ENCODE measurements at places on chromosomes 1 and 21.

GRCh38 chr1:37699147-37699546, 6.8 kb downstream of the CDCA8 start:
- no peak for DNase-seq

GRCh38 chr1:18962121-18962721, 5.7 kb upstream of the IFFO2 start:
- no peak for DNase-seq

DNA sequence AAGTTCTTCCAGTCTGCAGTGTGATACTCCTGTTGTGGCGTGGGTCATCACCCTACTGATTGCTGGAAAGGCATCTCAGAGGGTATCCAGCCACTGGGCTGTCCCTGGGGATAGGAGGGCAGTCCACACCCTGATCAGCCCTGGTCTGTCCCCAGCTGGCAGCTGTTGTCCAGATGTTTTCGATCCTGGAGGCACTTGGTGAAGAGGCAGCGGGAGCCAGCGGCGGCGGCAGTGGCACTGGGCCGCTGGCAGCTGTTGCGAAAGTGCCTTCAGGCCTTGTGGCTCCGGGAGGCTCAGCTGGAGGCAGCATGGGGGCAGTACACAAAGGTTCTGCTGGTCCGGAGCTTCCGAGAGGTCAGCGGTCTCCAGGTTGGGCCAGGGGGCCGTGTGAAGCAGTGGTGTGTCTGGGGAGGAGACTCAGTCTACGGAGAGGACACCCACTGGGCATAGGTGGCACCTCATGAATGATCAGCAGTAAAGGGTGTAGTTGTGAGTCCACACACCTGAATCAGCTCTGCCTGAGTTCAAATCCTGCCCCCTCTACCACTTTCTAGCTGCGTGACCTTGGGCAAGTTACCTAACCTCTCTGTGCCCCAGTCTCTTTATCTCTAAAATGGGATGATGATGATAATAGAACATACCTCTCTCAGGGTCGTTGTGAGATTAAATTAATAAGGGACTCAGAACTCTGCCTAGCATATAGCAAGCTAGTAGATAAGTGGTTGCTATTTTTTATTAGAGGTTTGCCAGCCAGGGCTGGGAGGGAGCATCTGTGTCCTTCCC, 6.1 kb downstream of the C1orf167 start:
- DNase-seq = no peak

GRCh38 chr1:40820251-40820797, 36.7 kb downstream of the KCNQ4 start:
- DNase-seq = no peak

DNA sequence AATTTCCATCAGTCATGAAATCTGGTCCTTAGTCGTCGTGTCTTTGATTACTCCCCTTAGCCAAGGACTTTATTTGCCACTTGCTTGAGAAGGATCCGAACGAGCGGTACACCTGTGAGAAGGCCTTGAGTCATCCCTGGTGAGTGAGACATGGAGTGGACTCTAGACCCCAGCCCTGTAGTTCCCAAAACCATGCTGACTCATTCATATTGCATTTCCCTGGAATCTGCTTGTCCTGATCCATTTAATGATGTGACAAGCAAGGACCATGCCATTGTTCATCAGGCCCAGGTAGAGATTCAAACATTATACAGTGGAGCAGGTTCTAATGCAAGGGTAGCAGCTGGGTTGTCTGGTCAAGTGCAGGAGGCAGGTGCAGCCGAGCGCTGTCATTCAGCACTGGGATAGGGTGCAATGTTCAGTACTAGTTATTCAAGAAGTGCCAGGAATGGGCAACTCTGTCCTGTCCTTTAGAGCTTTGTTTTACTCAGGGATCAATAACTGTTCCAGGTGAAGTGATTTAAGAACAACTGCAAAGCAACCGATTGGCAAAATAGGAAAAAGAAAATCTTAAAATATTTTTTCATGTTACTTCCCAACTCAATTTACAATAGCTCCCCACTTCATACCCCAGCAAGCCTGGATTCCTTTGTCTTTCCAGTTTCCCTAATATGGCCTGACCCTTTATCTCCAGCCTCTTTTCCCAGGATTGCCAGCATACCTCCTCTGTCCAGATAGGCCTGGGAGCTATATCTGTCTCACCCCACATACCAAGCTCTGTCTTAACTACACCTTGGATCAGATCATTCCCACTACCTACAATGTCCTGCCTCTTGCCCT, 26.5 kb downstream of the CAMK1G start:
- no peak for DNase-seq

GRCh38 chr1:76303340-76303717, 228.8 kb downstream of the ST6GALNAC3 start:
- DNase-seq = no peak

- DNase-seq = no peak
Observed at GRCh38 chr1:184896000-184896399, 78.3 kb downstream of the NIBAN1 start.

- DNase-seq = no peak
Observed at GRCh38 chr1:180163041-180163440, 8.4 kb downstream of the QSOX1 start.

GRCh38 chr1:86258101-86258500, 101.5 kb upstream of the COL24A1 start:
- DNase-seq = no peak

DNA sequence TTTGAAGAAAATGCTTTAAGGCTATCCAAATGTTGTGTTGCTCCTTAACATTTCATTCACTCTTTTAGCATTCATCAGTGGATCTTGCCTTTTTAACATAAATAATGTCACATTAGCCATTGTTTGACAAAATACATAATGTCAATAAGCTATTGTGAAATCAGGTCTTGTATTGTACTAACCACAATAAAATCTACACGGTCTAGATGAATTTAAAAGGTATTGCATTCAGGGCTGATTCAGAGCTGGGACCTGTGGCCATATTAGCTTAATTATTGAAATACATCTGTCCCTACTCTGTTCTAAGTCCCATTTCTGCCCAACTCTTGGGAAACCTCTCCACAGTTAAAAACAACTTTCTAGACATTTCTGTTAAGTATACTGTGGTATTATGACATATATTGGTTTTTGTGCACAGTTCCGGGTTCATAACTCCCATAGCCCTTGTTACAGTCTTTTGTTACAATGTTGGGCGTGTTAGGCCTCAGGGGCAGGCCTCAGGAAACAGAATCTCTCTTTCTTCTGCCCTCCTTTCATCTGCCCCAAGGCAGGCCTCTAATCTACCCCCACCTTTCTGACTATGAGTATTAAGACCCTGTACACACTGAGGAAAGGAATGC, 44.7 kb upstream of the CITED4 start:
- no peak for DNase-seq

DNA sequence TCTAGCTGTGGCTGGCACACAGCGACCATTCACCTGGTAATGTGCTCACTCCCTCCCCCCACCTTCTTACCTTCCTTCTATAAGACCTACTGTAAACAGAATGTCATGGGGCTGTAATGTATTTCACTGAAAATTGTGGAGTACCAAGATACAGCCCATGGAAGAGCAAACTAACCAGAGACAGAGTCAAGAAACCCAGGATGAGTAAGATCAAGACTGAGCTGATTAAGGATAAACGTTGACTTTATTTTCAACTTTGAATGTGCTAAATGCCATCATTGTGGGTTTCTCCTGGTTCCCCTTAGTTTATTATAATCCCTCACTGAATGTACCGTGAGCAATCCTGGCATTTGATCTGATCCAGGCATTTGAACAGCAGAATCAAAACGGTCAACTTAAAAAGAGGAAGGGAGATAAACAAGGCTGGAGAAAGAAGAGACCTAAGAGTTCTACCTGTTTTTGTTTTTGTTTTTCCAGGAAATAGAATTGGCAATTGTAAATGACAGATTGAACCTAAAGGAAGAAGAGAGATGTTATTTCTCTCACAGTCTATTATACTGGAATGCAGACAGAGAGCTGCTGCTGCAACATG, 16.1 kb upstream of the ATP1B1 start:
- no peak for DNase-seq

DNA sequence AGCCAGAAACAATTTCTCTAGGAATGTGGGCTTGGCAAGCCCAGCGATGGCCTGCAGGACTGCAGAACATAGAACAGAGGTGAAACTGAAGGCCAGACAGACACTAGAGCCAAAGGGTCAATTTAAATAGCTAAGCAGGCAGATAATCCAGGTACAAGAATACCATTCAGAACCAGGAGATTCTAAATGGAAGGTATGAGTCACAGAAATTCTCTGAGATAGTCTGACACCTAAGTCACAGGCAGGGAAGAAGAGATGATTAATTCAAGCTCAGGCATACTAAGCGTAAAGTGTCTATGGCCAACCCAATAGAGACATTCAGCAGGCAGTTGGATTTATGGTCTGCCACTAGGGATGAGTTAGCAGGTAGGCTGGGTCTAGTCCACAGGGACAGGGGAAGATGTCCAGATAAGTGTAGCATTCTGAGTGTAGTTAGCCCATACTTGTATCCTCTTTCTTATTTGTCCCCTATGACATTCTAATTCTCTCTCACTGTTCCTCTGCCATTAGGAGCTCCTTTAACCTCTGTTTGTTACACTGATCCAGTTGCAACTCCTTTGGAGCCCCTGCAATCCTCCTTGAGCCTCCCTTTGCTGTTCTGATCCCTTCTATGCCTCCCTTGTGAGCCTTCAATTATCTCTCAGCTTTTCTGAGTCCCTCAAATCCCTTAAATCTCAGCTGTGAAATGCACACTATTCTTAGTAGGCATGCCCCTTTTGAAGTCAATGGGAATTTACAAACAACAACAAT, 383.8 kb downstream of the LMO4 start:
- DNase-seq = no peak

GRCh38 chr1:12060500-12060899, 2.6 kb upstream of the TNFRSF8 start:
- DNase-seq = no peak

DNA sequence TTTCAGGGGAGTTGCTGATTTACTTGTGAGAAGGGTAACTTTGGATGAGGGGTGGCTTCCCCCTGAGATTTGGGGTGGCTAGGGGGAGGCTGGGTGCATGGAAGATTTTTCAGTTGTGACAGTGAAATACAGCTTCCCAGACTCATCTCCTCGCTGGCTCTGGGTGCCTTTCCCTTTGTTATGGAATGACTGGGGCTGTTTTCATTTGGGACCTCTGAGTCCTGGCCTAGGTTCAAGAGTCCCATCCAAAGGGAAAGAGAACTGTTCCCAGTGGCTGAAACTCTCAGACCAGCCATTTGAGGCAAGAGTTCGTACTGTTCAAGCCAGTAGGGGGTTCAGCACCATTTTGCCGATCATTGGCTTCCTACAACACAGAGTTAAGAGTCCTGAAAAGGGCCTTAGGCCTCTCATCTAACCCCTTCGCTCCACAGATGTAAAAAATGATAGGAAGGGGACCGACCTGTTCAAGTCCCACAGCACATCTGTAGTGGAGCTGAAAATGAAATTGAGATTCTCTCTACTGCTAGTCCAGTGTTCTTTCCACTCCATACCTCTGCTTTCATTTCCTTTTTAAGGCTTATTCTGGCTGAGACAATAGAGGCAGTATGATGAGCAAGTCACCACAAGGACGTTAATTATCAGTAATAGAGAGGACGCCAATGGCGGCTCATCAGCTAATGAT, 958 bp downstream of the DDR2 start:
- DNase-seq = no peak

- no peak for DNase-seq
Observed at GRCh38 chr1:38892976-38893375, 11.6 kb upstream of the GJA9 start.

DNA sequence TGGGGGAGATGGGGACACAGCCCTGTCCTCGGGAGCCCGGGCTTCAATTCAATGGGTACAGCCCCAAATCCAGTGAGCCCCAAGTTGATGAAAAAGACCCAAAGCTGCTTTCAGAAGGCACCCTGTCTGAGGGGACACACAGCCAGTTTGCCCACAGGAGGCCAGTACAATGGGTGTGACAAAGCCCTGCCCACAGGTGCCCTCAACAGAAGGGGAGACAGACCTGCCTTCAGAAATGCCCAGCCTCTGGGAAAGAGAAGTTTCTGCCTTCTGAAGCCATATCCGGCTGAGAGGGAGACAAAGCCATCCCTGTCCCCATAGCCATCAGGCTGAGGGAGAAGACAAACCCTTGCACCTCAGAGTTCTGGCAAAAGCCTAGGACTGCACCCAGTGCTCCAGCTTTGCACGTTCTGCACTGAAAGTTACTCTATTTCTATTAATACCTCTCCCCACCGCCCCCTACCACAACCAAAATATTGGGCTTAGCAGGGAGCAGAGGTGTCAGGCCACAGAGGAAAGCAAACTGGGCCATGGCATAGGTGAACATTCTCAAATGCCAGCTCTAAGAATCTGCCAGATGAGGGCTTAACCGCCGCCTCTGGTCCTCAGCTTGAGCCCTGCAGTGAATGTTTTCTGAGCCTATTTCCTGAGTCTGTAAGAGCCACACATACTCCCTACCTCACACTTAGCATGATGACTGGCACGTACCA, 18.0 kb upstream of the PTAFR start:
- DNase-seq = no peak

DNA sequence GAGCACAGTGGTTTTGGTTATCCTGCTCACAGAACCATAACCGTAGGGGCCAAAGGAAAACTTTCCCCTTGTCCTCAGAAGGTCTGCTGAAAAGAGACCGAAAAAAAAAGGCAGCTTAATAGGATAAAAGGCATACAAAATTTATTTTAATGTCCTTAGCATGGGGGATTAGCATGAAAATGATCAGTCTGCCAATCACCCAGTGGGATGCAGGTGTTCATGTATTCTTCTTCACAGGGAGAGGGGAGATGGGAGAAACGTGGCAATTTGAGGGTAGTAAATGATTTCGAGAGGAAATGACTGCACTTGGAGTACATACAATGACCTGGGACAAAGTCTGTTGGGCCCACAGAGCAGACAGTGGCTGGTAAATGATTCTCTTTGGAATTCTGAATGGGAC, 194.0 kb downstream of the AJAP1 start:
- DNase-seq = no peak

DNA sequence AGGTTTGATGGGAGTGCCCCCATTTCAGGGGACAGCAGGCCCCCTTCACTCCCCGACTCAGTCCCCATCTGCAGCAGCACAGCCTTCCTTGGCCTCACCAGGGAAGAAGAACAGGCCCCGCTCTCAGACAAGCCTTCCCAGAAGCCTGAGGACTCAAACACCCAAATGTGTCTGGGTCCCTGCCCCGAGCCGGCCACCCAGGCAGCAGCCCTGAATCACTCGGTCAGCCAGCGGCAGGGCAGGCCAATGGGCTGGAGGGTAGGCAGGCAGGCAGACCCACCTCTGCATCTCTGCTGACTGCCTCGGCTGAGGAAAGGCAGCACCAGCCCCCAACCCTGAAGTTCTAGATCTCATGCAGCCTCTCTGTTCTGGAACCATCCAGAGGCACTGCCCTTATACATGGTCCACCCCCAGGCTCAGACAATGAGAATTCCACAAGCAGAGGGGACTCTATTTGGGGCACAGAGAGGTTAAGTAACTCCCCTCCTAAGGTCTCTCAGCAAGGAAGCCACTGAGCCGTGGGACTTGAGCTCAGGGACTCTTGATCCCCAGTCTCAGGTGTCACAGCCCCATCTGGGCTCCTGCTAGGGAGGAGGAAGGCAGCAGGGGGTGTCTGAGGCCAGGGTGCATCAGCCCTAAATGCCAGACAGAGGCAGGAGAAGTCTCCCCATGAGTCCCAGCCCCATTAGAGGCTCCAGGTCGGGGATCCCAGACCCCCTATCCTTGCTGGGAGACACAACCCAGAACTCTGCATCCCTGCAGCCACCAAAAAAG, 33.2 kb upstream of the RUNX3 start:
- DNase-seq = no peak

- DNase-seq = no peak
Observed at GRCh38 chr1:192951691-192952460, 107.3 kb downstream of the UCHL5 start.
